CD4-positive, CD25-positive, alpha-beta regulatory T cell (primary cell): ENCODE measurements at places on chromosomes 2 and 18. TPM values are rescaled to one million over a fixed set of nuclear protein-coding genes. Genes with fewer than 3 reads are reported as not detected.

SCYGR4 gene
- not detected for total RNA-seq

NOL4 gene
- total RNA-seq = not detected

- no peak for DNase-seq
Observed at GRCh38 chr2:143435131-143435530, 305.9 kb downstream of the ARHGAP15 start.

GRCh38 chr18:31064130-31064529, 21.6 kb upstream of the DSC3 start:
- DNase-seq = no peak

DNA sequence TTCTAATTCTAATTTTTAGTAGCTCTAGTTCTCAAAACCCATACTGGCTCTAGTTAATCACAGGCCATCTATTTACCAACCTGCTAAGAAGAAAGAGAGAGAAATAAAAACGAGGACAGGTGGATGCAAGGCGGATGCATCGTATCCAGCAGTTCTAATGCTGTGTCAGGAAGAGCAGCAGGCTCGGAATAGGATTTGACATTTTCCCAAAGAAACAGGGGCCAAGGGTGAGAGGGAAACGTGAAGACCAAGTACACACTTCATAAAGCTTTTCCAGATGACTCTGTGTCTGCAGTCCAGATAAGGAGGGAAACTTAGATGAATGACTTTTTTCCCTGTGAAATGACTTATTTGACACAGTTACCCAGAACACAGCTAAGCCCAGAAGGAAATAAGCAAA, 117.5 kb downstream of the ESCO1 start:
- no peak for DNase-seq

ANKRD36C gene
- 118 TPM for total RNA-seq

SPDYA gene
- 19.6 TPM for total RNA-seq

- no peak for DNase-seq
Observed at GRCh38 chr2:62604336-62604735, 98.3 kb upstream of the TMEM17 start.

DNA sequence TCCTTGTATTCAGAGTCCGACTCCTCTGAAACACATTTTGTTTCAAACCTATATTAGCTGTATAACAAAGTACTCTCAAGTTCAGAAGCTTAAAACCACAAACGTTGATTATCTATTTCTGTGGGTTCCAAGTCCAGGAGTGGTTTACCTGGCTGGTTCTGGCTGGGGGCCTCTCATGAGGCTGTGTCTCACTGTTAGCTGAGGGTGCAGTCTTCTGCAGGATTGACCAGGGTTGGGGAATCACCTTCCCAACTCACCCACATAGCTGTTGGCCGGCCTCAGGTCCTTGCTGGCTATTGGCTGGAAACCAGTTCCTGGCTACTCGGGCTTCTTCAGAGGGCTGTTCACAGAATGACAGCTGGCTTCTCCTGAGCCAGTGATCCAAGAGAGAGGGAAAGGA, 18.0 kb upstream of the ATIC start:
- no peak for DNase-seq

- peak; percentile 14 for DNase-seq
Observed at GRCh38 chr2:217756375-217757107, 246.3 kb downstream of the TNS1 start.

PIKFYVE gene
- 43.5 TPM for total RNA-seq

DOK1 gene
- 19.8 TPM for total RNA-seq

DNA sequence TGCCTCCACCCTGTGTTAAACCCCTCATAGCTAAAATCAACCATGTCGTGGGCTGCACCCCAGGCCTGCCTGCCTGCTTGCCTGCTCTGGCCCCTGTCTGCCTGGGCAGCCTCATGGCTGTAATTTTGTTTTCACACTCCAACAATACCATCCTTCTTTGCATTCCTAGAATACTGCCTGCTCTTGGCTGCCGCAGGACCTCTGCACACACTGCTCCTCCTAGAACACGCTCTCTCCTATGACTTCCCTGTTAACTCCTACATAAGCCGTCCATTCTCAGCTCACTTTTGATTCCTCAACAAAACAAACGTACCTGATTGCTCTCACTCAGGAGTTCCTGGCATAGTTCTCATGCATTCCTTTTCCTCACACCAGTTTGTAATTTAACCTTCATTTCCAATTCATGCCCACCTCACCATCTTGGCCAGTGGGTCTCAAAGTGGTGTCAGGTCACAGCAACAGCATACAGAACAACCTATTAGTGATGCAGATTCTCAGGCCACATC, 2.5 kb downstream of the UXS1 start:
- DNase-seq = no peak

DNA sequence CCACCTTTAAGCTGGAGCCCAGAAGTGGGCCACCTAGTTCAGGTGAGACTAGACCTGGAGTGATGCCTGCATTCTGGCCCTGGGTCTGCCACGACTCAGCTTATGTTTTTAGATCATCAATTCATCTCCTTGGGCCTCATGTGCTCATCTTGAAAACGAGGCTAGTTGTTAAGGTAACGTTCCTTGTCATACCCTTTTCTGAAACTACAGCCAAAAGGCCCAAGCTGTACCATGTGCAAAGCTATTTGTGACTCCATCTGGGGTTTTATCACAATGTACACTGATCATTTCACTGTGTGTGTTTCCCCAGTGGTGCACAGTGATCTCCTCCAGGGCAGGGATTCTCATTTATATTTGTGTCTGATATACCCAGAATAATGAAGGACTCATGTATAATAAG, 138.4 kb upstream of the COPS8 start:
- no peak for DNase-seq

HRH4 gene
- total RNA-seq = 0.39 TPM

GRCh38 chr2:107932979-107933378, 53.3 kb upstream of the SLC5A7 start:
- no peak for DNase-seq

ACYP2 gene
- 10.6 TPM for total RNA-seq

SIX3 gene
- not detected for total RNA-seq

- DNase-seq = no peak
Observed at GRCh38 chr2:235675678-235676535, 182.1 kb downstream of the AGAP1 start.

DNA sequence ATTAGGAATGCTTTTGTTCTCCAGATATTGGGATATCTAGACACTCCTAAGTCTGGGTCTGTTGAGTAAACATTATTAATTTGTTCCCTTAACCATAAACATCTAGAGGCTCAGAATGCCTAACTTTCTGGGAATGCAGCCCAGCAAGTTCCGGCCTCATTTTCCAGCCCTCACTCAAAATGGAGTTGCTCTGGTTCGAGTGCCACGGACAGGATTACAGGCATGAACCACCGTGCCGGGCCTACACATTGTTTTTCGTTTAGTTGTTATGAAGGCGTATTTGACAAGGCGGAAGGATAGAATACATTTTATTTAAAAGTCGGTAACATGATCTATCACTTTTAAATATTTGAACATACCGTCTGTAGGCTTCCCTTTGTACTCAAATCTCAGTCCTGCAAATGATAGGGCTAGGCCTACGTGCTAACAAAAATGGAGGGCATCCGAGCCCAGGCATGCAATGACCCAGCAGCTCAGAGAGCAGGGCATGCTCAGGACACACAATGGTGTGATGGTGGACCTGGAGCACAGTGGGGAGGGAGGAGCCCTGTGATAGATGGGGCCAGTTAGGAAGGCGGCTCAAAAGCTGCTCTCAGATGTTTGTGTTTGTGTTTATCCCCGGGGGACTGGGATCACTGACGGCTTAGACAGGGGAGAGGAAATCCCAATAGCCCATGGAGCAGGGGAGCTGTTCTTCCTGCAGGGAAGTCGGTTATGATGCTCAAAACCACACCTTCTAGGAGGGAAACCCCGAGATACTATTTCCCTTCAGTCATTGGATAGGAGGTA, 2.9 kb upstream of the SCYGR1 start:
- DNase-seq = no peak

DNA sequence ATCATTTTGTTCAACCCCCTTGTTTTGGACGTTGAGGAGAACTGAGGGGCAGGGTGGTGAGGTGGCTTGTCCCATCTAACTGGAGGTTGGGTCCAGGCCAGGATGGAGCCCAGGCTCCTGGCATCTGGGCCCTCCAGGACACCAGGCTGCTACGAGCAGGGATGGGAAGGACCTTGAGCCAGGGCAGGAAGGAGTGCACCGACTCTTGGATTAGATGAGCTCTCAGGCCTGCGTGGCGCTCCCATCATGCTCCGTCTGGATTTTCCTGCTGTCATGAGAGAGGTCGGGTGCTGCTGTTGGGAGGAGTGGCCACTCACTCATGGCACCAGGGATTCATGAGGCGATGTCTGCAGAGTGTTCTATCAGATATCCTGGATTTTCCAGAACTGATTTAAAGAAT, 18.3 kb upstream of the ALLC start:
- no peak for DNase-seq

DNA sequence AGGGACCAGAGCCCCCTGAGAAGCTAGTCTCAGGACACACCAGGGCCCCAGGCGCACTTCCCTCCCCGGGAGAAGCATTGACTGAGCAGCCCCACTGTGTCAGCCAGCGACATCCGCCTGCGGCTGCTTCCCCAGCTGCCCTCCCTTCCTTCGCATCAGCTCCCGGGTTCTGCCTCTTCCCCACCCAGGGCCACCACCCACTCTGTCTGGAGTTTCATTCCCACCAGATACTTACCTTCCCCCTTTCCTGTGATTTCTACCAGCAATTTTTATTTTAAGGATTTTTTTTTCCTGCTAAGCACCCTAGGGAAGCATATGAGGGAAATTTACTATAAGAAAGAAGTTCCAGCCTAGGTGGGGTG, 99.2 kb downstream of the SMAD7 start:
- DNase-seq = no peak

MBP gene
- 172 TPM for total RNA-seq

TUBA3E gene
- total RNA-seq = not detected

DNA sequence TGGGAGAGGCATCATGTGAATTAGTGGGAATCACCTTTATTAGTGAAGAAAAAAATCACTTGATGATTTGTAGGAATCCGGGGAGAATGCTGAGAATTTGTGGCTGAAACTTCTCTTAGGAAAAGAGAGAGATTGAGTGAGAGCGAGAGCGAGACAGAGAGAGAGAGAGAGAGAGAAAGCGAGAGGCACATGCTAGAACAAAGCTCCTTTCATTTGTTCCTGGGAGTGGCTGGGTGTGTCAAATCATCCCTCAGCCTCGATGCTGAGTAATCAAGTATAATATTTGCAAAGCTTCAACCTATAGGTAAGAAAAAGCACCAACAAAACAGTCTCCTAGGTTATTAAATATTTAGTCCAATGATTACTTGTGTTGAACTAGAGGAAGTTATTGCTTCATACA, 4.4 kb upstream of the SERPINB5 start:
- no peak for DNase-seq

- no peak for DNase-seq
Observed at GRCh38 chr18:60019463-60019840, 119.7 kb downstream of the PMAIP1 start.

- no peak for DNase-seq
Observed at GRCh38 chr18:62505669-62506494, 16.9 kb upstream of the ZCCHC2 start.

CAPN10 gene
- 64.6 TPM for total RNA-seq

ATG4B gene
- total RNA-seq = 158 TPM

- no peak for DNase-seq
Observed at GRCh38 chr2:172735582-172736423, at the start of gene RAPGEF4. RAPGEF4 (plus strand) TSS chr2:172735845; CDS start chr2:172735984, 139 bp downstream.

TLX2 gene
- not detected for total RNA-seq

GYPC gene
- total RNA-seq = 75.2 TPM
